Nucleus accumbens (tissue), 56 donors: ENCODE measurements at places on chromosomes 16 and 17.

- no peak for DNase-seq
Measured at GRCh38 chr16:29779474-29779873, 1.4 kb downstream of the ZG16 start.

GRCh38 chr16:57998486-57998885 lies 2.0 kb downstream of the ZNF319 start:
- no peak for DNase-seq

- DNase-seq = no peak
Measured at GRCh38 chr16:57503366-57503765, 17.1 kb upstream of the DOK4 start.

- no peak for DNase-seq
Measured at GRCh38 chr16:50228364-50228868, 37.9 kb upstream of the ADCY7 start.

GRCh38 chr17:68600067-68600930 lies 868 bp downstream of the FAM20A start:
- DNase-seq = no peak

- DNase-seq = no peak
Measured at GRCh38 chr16:85637808-85638647, 24.9 kb downstream of the GSE1 start.
